ENCODE measurements at places on chromosomes 1 and 21. TPM values are rescaled to one million over a fixed set of nuclear protein-coding genes. Genes with fewer than 3 reads are reported as not detected.

The TMEM240 gene
- 4.4 TPM for total RNA-seq

The AADACL3 gene
- total RNA-seq, result not detected

The GUCA2A gene
- total RNA-seq, result not detected

The GFI1 gene
- 0.57 TPM for total RNA-seq

The EIF3I gene
- total RNA-seq, result 333 TPM

The NR5A2 gene
- not detected for total RNA-seq

The TRABD2B gene
- total RNA-seq, result not detected

The MANEAL gene
- total RNA-seq, result 0.57 TPM

The SPATA21 gene
- not detected for total RNA-seq

The RAB7B gene
- total RNA-seq, result 2.4 TPM

The CDA gene
- 2.0 TPM for total RNA-seq

The KCNJ9 gene
- total RNA-seq, result not detected

Measured in placental pericyte (primary cell).